ENCODE measurements at places on chromosomes 3 and 15.

DNA sequence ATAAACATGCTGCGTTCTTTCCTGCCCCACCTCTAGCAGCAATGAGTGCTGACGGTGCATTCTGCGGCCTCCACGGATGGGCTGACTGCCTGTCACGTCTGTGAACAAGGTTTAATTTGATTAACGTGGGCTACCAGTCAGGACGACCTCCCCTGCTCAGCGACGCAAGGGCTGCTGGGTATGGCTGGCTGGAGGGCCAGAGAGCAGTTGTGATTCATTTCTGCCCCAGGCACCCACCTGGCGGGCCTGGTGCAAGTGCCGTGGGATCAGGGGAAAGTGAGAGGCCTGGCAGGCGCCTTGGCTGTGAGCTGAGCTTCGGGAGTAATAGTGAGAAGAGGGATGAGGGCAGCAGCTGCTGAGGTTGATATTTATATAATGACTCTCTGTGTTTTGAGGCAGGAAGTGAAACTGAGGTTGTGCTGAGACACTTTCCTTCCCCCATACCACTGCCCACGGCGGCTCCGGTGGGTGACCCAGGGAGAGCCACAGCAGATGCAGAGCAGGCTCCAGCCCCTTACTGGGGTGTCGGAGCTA is 190.4 kb upstream of the BCL6 start:
- no peak for DNase-seq

DNA sequence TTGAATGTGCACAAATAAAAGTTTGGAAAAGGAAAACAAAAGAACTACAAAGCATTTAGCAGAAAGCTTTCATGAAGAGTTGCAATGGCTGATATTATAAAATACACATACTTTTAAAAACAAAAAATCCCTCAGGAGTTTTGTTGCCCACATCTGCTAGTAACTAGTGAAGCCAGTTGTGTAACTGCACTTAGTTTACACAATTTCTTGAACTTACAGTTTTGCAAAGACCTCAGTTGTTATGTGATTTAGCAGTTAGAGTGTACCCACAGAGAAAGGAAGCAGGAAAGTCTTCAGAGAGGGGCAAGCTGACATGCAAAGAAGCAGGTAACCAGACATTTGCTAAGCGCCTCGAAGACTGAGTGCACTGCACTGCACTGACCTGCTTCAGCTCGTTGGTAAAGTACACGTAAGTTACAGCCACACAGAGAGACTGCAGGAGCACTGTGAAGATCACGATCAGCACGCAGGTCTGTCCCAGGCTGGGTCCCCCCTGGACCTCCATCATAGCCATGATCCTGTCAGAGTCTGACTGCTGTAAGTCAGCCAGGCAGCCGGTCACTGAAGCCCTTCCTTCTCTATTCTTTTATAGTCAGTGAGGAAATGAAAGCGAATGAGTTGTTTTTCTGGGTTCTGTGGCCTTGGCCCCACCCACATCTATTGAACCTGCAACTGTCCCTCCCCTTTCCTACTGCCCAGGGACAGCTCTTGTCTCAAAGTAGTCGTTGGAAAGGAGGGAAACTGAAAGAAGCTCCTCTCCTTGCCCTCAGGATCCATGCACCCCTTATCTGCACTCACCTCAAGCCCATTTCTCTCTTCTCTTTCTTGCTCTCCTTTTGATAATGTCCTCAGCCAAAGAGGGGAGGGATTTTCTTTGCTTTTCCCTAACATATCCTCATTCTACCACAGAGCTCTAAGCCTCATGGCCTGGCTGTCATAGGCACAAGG is at the start of gene TNFSF10:
TSS of gene TNFSF10 (minus strand) at position 560 of the 948 bp plus-strand sequence. CDS start at position 514, 46 bp downstream.
- DNase-seq: peak; percentile 79

GRCh38 chr3:49716691-49717210 is 2.7 kb downstream of the AMIGO3 start:
- DNase-seq: no peak

DNA sequence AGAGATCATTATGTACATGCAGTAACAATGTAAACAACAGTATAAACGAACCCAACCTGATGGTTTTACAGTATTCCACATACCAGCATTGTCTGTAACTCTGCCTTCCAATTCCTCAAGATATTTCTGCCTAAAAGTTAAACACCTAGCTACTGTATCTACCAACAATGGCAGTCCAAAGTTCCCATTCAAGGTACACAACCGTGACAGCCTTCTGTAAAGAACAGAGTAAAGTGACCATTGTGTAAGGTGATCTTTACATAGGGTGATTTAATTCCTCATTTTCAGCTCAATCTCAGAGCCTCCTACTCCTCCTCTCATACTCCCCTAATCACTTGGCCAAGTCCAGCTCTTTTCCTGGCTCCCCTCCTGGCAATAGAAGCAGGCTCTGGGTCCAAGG is 10.4 kb downstream of the SECISBP2L start:
- DNase-seq: no peak

GRCh38 chr3:149288655-149289054 is 44.8 kb downstream of the TM4SF18 start:
- DNase-seq: no peak

DNA sequence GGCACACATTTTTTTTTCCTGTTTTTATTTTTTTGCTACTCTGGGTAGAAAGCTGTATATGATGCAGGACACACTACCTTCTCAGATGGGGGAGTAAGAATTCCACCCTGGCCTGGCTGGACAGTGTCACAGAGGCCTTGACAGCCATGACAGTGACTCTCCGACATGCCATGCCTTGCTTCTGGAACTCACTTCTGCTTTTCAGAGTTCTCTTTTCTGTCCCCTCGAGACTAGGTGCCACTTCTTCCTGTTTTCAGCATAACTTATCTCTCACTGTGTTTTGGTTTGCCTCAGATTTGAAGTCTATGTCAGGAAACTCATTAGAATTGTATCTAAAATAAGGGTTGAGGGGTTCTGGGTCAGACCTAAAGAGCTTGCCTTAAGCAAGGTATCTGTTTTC is 69.1 kb upstream of the SEC13 start:
- no peak for DNase-seq

DNA sequence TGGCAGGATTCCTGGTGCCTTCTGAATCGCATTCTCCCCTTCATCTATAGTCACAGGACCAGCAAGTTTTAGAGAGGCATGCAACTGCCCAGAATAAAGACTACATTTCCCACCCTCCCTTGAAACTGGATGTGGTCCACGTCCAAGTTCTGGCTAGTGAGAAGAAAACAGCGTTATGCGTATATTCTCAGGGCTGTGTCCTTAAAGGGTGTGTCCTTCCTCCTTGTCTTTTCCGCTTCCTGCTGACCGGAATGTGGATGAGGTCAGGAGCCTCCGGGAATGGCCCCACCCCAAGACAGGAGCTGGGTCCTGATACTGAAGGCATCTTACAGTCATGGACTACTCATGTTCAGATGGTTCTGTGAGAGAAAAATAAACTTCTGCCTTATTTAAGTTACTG is 20.2 kb downstream of the CHST2 start:
- no peak for DNase-seq

- DNase-seq: no peak
Measured at GRCh38 chr3:189820365-189820720, 189.2 kb downstream of the TP63 start.

DNA sequence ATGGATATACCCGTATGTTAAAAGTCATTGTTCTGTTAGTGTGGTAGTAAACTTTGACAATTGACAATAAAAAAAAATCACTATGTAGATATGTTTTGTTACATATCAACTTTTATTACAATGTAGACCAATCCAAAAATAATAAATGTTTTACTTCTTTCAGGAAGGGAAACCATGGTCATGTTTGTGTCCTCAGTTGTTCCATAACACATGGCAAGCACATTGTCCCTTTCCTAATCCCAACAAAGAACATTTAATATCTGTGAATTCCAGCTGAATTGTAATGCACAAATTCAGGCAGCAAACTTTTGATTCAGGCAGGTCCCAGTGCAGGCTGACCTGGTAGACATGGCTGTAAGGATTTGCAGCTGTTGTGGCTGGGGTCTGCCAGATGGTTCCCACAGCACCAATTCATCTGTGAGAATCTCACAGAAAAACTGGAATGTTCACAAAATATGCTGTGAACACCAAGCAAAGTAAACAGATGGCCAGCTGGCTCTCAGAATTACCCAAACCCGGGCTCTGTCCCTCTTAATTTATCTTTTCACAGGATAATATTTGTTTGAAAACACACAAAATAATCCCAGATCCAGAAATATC is 1.9 kb upstream of the SPG21 start:
- no peak for DNase-seq
